ENCODE measurements at places on chromosomes 7 and 10. TPM values are rescaled to one million over a fixed set of nuclear protein-coding genes. Genes with fewer than 3 reads are reported as not detected.

DNA sequence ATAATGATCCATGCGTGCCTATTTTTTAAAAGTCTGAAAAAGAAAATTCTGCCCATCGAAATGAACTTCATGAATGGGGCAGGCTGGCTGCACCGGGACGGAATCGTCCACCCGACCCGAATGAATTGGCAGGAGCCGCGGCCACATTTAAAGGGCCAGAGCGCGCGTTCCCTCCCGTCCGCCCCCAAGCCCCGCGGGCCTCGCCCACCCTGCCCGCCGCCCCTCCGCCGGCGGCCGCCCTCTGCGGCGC, 319 bp upstream of the GATA3 start:
- no peaks in the 10 kb centered on the region for H3K36me3 ChIP-seq
- peaks cover 55% of the 10 kb centered on the region for H3K4me1 ChIP-seq
- no peak overlapping the region for H3K27ac ChIP-seq
- peaks cover 98% of the 10 kb centered on the region for H3K27me3 ChIP-seq
- H3K4me3 ChIP-seq = peak overlapping the region; percentile 43

- no peaks in the 10 kb centered on the region for H3K36me3 ChIP-seq
- no peak for DNase-seq
- H3K4me1 ChIP-seq = no peaks in the 10 kb centered on the region
- no peak overlapping the region for H3K27ac ChIP-seq
Measured at GRCh38 chr10:46266306-46266985, 20.4 kb upstream of the ANTXRL start.

DNA sequence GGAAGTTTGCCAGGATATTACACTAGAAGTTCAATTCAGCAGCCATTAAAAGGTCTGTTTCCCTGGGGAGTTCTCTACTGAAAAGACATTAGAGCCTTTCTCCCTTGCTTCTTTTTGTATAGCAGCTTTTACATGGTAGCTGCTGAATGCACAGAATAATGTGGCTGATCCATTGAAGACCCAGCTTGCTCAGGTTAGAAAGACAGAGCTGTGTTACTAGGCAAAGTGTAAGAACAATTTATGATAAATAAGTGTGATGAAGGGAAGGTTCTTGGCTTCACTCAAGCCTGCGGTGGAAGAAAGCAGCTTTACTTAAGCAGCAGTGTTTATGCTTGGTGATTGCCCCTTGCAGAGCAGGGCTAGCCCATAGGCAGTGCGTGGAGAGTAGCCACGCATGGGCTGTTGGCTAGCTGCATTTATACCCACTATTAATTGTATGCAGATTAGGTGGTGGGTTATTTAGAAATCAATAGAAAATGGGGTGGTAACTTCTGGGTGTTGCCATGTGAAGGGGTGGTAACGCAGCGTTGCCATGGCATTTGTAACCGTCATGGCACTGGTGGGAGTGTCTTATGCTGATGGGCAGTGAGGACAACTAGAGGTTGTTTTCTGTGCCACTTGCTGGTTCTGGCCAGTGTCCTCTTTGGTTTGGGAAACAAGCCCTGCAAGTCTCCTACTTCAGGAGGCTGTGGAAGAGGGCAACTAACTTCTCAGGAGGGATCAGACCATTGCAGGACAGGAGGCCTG, 942.9 kb downstream of the NRG3 start:
- H3K4me1 ChIP-seq = no peaks in the 10 kb centered on the region
- H3K36me3 ChIP-seq = no peaks in the 10 kb centered on the region

DNA sequence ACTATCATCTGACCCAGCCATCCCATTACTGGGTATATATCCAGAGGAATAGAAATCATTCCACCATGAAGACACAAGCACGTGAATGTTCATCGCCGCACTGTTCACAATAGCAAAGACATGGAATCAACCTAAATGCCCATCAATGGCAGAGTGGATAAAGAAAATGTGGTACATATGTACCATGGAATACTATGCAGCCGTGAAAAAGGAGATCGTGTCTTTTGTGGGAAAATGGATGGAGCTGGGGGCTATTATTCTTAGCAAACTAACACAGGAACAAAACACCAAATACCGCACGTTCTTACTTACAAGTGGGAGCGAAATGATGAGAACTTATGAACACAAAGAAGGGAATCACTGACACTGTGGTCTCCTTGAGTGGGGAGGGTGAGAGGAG, 9.8 kb upstream of the KNDC1 start:
- peaks cover 15% of the 10 kb centered on the region for H3K27me3 ChIP-seq
- H3K27ac ChIP-seq = no peak overlapping the region
- H3K4me1 ChIP-seq = no peaks in the 10 kb centered on the region
- no peak for DNase-seq
- H3K36me3 ChIP-seq = no peaks in the 10 kb centered on the region

DNA sequence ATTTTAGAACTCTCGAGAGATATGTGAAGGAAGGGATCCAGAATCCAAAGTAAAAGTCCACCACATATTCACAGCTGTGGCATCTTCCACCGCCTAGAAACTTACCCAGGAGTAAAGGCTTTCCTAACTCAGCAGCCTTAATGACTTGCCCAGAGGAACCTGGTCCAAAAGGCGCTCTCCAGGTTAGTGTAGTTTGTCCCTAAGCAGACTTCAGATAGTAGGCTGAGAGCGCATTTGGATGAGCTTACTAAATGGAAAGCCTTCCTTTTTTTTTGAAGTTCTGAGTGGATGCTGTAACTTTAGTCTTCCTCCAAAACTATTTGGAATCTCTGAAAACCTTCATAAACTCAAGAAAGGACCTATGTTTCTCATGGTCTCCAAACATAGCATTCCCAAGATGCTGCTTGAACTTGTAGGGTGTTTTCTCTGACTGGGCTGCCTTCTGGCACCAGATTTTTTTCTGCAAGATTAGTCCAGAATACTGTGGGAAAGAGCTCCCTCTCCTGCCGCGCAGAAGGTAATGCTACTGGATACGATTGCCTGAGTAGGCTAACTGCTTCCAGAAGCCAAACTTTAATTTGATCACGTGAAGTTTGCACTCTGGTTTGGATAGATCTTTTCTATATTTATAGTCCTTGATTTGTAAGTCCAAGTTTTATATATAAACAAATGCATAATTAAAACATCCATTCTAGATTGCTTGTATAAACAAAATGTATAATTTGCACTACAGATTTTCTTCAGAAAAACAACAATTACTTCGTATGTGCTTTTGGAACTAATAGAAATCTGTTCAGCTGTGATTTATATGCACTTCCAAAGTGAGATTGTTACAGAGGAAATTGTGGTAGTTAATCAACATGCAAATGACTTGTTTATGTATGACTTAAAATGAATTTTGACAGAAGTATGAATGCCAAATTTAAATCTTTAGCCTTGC, 19.6 kb upstream of the GPR37 start:
- no peaks in the 10 kb centered on the region for H3K36me3 ChIP-seq
- peak; percentile 76 for DNase-seq
- H3K27ac ChIP-seq = no peak overlapping the region
- H3K4me3 ChIP-seq = no peak overlapping the region
- no peaks in the 10 kb centered on the region for H3K4me1 ChIP-seq

DNA sequence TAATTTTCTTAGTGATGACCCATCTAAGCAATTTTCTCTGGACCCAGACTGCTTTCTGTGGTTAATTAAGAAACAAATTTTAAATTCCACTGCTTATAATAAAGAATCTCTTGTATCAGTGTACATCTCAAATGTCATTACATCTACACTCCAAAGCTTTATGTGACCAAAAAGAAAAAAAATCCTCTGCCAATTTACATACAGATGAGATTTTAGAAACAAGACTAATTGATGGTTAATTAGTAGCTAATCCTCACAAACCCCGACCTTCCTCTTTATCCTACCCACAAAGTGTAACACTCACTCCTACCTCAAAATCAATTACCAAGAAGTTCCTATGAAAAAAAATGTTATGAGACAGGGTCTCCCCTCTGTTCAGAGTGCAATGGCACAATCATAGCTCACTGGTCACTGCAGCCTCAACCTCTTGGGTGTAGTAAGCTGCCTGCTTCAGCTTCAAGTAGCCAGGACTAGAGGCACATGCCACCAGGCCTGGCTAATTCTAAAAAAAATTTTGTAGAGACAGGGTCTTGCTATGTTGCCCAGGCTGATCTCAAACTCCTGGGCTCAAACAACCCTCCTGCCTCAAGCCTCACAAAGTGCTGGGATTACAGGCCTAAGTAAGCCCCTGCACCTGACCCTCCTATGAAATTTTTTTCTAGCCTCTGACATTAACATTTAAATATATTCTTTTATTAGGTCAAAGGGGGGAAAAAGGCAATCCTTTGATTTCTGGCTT, 14.8 kb downstream of the KIF5B start:
- H3K27ac ChIP-seq = no peak overlapping the region
- peaks cover 22% of the 10 kb centered on the region for H3K36me3 ChIP-seq
- no peak for DNase-seq
- H3K4me1 ChIP-seq = no peaks in the 10 kb centered on the region

GRCh38 chr7:80775482-80775881, 137.0 kb downstream of the CD36 start:
- DNase-seq = no peak
- H3K27ac ChIP-seq = no peak overlapping the region
- H3K27me3 ChIP-seq = no peaks in the 10 kb centered on the region
- peaks cover 16% of the 10 kb centered on the region for H3K36me3 ChIP-seq
- no peak overlapping the region for H3K4me3 ChIP-seq

GRCh38 chr7:26091933-26092332, 60.1 kb upstream of the NFE2L3 start:
- no peaks in the 10 kb centered on the region for H3K27me3 ChIP-seq
- H3K36me3 ChIP-seq = no peaks in the 10 kb centered on the region
- H3K27ac ChIP-seq = no peak overlapping the region
- DNase-seq = no peak
- no peaks in the 10 kb centered on the region for H3K4me1 ChIP-seq

GRCh38 chr10:99203310-99203709, 32.3 kb downstream of the HPSE2 start:
- no peak overlapping the region for H3K4me3 ChIP-seq
- H3K27ac ChIP-seq = no peak overlapping the region
- no peaks in the 10 kb centered on the region for H3K4me1 ChIP-seq
- no peak for DNase-seq
- H3K27me3 ChIP-seq = no peaks in the 10 kb centered on the region
- H3K36me3 ChIP-seq = no peaks in the 10 kb centered on the region

The FBXW4 gene
- polyA plus RNA-seq = 45.9 TPM

The ADCYAP1R1 gene
- polyA plus RNA-seq = 10.8 TPM

The TLX1 gene
- polyA plus RNA-seq = not detected

The HOXA11 gene
- polyA plus RNA-seq = 2.0 TPM
